ENCODE measurements at places on chromosomes 6 and 20.

DNA sequence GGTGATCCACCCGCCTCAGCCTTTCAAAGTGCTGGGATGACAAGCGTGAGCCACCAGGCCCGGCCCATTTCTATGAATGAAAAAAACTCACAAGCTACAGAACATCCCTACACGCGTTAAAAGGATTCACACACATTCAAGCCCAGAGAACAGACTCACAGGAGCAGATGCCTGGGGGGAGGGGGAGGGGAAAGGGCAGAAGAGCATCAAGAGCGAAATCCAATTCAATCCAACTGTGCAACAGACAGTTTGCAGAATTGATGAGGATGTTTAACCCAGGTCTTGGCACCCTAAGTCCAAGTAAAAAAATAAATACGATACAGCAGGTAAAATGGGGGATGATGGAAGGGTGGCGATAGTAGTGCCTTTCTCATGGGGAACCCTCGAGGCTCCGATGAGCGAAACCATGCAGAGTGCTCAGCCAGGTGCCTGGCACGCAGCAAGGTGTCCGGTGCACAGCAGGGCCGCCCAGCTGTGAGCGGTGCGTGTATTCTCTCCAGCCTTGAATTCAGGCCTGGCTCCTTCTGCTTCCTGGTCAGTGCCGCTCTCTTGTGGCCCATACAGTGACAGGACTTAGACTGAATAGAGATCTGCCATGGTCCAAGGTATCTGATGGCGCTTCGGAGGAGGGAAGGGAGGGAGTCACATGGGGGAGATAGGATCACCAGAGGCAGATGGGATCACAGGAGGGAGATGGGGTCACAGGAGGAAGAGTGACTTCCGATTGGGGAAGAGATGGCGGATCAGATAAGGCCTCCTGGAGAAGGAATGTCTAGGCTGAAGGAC lies 35.4 kb upstream of the ANGPT4 start:
- DNase-seq: no peak

- no peak for DNase-seq
These were observed 301.1 kb downstream of the FOXC1 start for GRCh38 chr6:1910621-1911407.

GRCh38 chr6:46255528-46255927 lies 84.7 kb upstream of the ENPP5 start:
- DNase-seq: no peak

GRCh38 chr20:44483112-44483511 lies 7.4 kb downstream of the TTPAL start:
- no peak for DNase-seq

DNA sequence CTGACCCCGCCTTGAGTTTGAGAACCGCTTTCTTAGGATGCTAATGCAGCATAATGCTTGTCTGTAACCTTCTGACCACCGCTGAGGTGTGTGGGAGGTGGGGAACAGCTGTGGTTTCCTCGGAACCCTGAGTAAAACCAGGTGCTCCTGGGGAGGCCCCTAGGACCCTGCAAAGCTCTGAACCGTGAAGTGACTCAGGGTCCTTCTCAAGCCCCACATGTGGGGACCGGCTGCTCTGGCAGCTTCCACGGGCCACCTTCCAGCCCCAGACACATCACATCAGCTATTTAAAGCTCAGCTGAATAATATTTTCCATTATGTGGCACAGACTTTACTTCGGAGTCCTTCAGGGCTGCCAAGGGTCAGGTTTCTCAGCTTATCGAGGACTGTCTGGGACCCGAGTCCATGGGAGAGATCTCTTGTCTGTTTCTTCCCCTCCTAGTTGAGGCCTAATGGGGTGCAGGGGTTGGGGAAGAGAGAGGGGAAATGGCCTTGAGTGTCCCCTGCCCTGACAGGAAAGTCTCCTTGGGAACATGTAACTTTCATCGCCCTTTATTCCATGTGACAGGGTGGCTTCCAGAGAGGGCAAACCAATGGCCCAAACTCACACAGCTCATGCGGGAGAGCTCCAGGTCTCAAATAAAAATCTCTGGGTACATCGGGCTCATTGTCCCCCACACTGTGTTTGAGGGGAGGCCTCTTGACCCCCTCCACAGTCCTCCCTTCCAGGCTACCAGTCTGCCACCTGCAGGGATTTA lies 186.1 kb upstream of the SLC24A3 start:
- DNase-seq: no peak

GRCh38 chr6:115570331-115570730 lies 490.4 kb downstream of the FRK start:
- DNase-seq: no peak

GRCh38 chr20:14929388-14929787 lies 592.0 kb upstream of the FLRT3 start:
- DNase-seq: no peak

DNA sequence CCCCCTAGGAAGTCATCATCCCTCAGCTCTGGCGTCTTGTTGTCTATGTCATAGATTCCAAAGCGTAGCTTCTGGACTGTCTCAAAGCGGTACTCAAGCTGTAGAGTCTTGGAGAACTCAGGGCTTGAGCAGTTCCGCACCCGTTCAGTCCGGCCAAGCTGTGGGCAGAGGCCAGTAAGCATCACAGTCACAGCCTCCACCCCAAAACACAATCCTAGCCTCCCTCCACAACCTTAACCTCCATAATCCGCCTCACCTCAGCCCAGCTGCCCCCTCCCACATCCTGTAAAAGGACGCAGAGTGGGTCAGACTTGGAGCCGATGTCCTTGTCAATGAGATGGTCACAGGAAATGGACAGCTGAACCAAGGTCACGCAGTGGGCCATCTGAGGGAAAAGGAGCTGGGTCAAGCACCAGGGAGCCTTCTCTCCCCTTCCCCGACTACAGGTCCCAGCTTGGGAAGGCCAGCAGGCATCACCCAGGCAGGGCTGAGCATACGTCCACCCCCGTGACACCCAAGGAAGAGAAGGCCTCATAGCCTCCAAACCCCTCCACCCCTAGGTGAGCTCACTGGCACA lies 17.0 kb downstream of the SPAG4 start:
- DNase-seq: no peak

- no peak for DNase-seq
These were observed 59.7 kb downstream of the HIVEP2 start for GRCh38 chr6:142885182-142885867.

DNA sequence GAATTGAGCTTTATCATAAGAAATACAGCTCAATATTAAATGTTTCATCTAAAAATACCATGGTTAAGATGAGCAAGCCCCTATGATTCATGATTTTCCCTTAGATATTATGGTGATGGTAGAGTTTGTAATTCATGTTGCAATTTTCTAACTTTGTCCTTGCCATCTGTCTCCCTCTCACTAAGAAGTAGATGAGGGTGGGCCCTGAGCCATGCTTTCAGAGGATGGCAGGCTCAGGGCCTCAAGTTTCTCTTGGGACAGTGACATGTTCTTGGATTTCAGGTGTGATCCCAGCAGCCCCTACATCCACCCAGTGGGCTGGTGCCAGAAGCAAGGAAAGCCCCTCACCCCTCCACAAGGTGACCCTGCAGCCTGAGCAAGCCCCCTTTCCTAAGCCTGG lies 25.6 kb downstream of the L3MBTL1 start:
- DNase-seq: no peak

- DNase-seq: no peak
These were observed 113.8 kb downstream of the TAF4 start for GRCh38 chr20:61951695-61952533.

- no peak for DNase-seq
These were observed 148.0 kb downstream of the TMEM200A start for GRCh38 chr6:130513770-130514169.

DNA sequence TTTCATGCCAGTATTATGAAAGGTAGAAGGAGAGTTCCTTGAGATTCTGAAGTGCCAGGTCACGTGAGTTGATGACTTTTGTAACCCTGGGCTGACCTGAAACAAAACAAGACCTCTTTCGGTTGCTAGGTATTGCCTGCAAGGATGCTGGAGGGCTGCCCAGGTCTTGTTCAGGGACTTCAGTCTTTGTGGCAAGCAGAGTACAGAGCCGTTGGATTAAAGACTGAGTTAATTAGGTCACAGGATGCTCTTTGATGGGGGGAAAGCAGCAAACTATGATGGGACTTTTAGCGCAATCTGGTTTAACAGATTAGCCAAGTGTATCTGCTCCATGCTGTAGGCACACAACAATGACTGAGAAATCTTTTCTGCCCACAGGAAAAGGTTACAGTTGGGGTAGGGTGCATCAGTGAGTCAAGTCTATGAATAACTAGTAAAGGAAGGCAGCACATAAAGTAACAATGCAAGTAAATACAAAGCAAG lies 12.8 kb upstream of the ELOVL5 start:
- DNase-seq: no peak

GRCh38 chr6:74731931-74732330 lies 473.9 kb downstream of the COL12A1 start:
- no peak for DNase-seq

- DNase-seq: no peak
These were observed 3.4 kb upstream of the SRC start for GRCh38 chr20:37342231-37343177.

DNA sequence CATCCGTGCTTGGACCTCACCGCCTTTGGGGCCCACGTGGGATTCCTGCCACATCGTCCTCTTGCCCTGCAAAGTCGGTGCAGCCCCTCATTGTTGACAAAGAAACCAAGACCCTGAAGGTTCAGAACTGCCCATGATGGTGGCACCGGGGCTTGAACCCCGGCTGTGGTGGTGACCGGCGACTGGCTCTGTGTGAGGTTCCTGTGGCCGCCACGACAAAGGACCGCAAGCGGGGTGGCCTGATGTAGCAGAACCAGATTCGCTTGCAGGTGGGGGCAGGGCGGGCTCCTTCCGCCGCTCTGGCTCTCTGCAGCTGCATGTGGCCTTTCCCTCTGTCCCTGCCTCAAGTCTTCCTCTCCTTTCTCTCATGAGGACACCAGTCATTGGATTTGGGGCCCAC lies 28.7 kb downstream of the SLCO4A1 start:
- DNase-seq: no peak

DNA sequence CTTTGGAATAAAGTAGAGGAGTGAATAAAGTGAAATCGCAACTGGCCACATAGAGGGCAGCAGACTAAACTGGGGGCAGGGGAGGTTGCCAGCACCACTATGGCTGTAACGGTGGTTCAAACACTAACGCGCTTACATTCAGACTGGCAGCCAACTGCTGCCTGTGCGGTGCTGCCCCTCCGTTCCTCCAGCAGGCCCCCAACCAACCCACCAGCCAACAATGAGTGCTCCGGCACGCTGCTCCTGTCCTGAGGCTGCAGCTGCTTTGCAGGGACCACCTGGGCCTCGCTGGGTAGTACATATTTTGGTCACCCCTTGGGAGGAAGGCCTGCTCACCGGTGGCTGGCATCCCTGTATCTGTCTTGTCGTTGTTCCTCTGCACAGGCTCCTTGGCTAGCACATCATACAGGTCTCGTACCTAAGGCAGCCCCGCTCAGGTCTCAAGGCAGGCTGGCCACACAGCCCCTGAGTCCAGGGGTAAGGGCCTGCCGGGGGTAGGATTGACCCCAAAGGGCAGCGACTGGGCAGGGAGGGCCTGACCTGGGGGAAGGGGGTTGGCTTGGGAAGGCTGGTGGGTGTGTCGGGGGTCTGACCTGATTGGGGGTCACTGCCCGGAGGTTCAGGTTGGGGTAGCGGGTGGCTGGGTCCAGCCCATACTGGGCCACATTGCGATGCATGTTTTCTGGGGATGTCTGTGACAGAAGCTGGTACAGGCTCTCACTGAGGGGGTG lies 6.3 kb downstream of the MICAL1 start:
- DNase-seq: no peak

- DNase-seq: no peak
These were observed 32.5 kb downstream of the DLL1 start for GRCh38 chr6:170258407-170258806.

- DNase-seq: no peak
These were observed 219.8 kb upstream of the UFL1 start for GRCh38 chr6:96301781-96302180.

DNA sequence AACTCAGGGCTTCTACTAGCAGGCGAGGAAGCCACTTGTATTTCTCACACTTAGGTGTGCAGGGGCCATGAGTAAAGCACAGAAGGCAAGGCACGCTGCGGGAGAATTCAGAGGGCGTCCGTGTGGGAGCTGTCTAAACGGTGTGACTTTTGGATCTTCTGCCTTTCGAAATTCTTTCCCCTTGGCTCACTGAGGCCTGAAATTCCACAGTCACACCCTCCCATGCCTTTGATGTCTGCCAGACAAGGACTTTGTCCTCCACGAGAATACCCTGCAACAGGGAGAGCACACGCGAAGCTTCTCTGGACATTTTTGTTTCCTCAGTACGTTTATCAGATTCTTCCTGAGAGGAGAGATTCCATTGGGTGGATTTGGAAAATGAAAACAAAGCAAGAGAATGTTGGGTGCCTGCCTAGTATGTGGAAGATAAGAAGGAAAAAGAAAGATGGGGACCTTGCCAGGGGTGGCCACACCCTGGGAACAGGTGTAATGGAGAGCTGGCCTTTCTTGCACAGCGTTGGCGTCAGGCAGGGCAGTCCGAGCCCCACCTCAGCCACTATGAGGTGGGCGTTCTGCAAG lies 235.7 kb downstream of the MYLK4 start:
- no peak for DNase-seq

DNA sequence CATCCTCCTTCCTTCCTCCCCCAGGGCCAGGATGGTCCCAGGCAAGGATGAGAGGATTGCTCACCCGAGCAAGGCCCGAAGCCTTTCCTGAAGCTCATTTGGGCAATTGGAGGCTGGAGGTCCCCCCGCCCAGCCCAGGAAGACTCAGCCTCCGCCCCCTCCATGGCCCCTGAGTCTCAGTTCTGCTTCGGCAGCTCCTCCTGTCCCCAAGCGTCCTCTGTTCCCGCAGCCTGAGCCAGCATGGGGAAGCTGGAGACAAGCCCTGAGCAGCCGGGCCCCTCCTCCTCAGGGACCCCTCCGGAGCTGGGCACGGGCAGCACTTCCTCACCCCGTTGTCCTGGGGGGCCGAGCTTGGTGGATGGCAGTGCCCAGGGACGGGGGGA lies 26.0 kb downstream of the SLC17A9 start:
- DNase-seq: no peak

- DNase-seq: no peak
These were observed 296.5 kb downstream of the ZNF217 start for GRCh38 chr20:53297154-53297529.

- no peak for DNase-seq
These were observed 40.4 kb downstream of the GCLC start for GRCh38 chr6:53504512-53504911.

GRCh38 chr20:6855796-6856195 lies 88.3 kb downstream of the BMP2 start:
- no peak for DNase-seq

GRCh38 chr6:154951345-154952200 lies 43.5 kb upstream of the TIAM2 start:
- DNase-seq: no peak

All from coronary artery (tissue), 2 donors.